ENCODE measurements at places on chromosomes 16 and 17. TPM values are rescaled to one million over a fixed set of nuclear protein-coding genes. Genes with fewer than 3 reads are reported as not detected.

DNA sequence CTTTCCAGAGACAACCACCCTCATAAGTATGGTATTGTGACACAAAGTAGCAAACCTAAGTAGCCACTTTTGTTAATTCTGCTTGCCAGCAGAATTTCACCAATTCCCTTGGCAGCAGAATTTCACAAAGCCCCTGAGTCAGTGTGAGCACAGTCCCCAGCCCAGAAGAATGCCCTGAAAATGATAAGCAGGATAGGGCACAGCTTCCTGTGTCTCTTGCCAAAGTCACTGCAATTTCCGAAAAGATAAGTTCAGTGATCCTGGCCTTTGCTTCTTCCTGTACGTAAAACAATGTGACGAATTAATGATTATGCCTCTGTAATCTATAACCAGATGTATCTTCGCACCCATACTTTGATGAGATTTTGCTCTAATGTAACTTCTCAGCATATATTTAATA, 16.0 kb upstream of the WIPF2 start:
- peaks cover 15% of the 10 kb centered on the region for H3K27me3 ChIP-seq
- no peak for DNase-seq
- no peaks in the 10 kb centered on the region for H3K36me3 ChIP-seq

DNA sequence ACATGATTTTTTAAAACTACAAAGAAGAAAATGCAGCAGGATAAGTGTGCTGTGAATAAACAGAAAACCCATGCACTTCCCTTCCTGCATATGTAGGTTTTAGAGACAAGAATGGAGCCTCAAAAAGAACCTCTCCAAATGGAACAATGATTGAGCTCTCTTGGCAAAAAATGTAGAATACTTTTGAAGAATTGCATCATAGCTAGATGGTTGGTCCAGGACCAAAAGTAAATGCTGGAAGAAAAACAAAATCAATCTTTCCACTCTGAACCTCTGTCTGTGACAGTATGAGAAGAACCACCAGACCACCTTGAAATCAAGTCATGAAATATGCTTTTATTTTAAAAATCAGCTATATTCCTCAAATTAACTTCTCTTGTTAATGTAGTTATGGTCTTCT, 17.5 kb downstream of the HELZ start:
- H3K27me3 ChIP-seq, result no peaks in the 10 kb centered on the region
- peaks cover 33% of the 10 kb centered on the region for H3K4me1 ChIP-seq
- H3K4me3 ChIP-seq, result no peak overlapping the region
- H3K36me3 ChIP-seq, result peaks cover 16% of the 10 kb centered on the region
- no peak for DNase-seq
- no peak overlapping the region for H3K27ac ChIP-seq

DNA sequence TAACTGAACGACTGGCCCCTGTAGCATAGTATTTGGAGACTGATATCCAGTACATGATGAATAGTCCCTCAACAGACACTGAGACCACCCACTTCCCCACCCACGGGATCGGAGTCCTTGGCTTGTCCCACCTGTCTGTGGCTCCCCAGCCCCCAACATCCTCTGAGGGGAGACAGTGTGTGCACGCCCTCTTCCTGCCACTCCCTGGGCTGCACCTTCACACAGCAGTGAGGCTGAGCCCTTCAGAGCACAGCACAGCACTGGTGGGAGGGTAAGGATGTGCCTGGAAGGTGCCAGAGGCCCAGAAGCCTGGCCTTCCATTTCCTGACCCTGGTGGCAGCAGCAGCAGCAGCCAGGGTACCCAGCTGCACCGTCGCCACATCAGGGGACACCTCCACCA, 11.0 kb downstream of the DNASE1 start:
- no peak overlapping the region for H3K4me3 ChIP-seq
- no peaks in the 10 kb centered on the region for H3K27me3 ChIP-seq
- H3K4me1 ChIP-seq, result peaks cover 5% of the 10 kb centered on the region
- peaks cover 74% of the 10 kb centered on the region for H3K36me3 ChIP-seq
- DNase-seq, result no peak

GRCh38 chr17:73639322-73639721, 4.9 kb downstream of the SDK2 start:
- no peak for DNase-seq
- no peak overlapping the region for H3K4me3 ChIP-seq
- peaks cover 47% of the 10 kb centered on the region for H3K27me3 ChIP-seq
- H3K36me3 ChIP-seq, result no peaks in the 10 kb centered on the region
- H3K4me1 ChIP-seq, result peaks cover 18% of the 10 kb centered on the region

DNA sequence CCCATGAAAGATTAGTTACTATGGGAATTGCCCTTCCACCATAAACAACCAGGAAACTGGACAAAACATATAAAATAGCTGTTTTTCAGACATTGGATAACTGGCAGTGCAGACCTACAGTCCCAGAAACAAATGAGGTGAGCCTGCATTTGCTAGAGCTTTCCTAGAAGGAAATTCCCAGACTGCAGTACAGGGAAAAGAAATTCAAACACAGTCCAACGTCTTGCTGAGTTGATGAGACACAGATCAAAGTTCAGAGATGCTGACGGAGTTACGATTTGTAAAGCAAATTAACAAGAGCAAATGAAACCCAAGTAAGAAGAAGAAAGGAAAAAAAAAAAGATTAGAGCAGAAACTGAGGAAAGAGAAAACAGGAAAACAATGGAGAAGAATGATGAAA, 41.3 kb upstream of the MNT start:
- H3K36me3 ChIP-seq, result peaks cover 44% of the 10 kb centered on the region
- H3K4me3 ChIP-seq, result no peak overlapping the region
- no peaks in the 10 kb centered on the region for H3K27me3 ChIP-seq
- H3K4me1 ChIP-seq, result no peaks in the 10 kb centered on the region
- no peak overlapping the region for H3K27ac ChIP-seq

DNA sequence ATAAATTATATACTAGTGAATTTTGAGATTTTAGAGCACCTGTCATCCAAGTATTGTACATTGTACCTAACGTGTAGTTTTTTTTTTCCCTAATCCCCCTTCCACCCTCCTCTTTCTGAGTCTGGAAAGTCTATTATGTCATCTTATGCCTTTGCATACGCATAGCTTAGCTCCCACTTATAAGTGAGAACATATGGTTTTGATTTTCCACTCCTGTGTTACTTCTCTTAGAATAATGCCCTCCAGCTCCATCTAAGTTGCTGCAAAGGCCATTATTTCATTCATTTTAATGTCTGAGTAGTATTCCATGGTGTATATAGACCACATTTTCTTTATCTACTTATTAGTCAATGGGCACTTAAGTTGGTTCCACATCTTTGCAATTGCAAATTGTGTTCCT, 177.0 kb upstream of the C16orf82 start:
- DNase-seq, result no peak
- no peaks in the 10 kb centered on the region for H3K36me3 ChIP-seq
- no peaks in the 10 kb centered on the region for H3K4me1 ChIP-seq
- no peak overlapping the region for H3K4me3 ChIP-seq
- H3K27ac ChIP-seq, result no peak overlapping the region
- no peaks in the 10 kb centered on the region for H3K27me3 ChIP-seq

DNA sequence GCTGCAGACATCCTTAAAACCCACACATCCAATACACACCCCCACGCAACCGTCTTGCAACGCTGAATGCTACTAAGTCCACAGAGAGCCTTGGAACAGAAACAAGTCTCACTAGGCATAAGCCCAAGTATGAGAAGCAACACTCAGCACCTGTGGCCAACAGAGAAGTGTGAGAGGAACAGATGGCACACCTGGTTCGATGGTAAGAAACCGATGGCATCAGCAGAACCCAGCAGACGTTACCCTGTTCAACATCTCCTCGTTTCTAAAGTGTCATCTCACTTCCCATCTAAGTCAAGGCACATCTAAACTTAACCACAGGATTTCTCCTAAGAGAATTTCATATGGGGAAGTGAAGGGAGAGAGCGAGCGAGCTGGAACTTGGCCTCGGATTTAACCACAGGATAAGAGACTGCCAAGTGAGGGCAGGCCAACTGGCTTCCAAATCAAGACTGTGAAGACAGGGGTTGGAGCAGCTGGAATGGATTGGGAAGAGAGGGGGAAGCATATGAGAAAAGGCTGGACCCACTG, 41.0 kb downstream of the NXPH3 start:
- peaks cover 80% of the 10 kb centered on the region for H3K4me1 ChIP-seq

APOBR gene
- 0.38 TPM for total RNA-seq
